ENCODE measurements at places on chromosomes 4 and X.

GRCh38 chr4:34091451-34091850 lies 2152.9 kb downstream of the ARAP2 start:
- DNase-seq, result no peak

GRCh38 chrX:154914052-154914451 lies 27.9 kb downstream of the F8A1 start:
- DNase-seq, result no peak

DNA sequence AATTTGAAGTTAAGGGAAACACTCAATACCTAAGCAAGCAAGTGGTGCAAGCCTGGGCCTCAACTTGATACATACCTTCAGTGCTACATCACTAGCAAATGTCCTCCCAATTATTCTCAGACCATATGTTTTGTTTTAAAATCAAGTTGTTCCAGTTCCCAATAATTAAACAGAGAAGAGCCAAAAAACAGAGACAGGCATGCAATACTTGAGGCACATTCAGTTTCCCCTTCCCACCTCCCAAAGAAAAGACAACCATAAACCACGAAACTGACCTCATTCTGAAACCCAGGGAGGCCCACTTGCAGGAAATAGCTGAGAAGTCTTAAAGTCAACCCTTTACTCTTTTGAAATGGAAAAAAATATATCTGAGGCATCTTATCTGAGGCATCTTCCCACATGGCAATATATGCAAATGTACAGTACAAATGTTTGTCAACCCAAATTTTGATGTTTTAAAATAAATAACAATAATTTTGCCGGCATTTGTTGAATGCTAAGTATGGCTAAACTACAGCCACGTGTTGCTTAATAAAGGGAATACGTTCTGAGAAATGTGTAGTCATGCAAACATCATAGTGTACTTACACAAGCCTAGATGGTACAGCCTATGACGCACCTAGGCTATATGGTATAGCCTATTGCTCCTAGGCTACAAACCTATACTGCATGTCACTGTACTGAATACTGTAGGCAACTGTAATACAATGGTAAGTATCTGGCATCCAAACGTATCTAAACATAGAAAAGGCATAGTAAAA lies 147.5 kb downstream of the TSPAN5 start:
- no peak for DNase-seq

GRCh38 chrX:143873343-143873742 lies 10.5 kb upstream of the UBE2NL start:
- DNase-seq, result no peak

- DNase-seq, result no peak
Measured at GRCh38 chr4:172481802-172482508, 668.8 kb downstream of the GALNTL6 start.

GRCh38 chrX:109345856-109346255 lies 136.0 kb downstream of the GUCY2F start:
- DNase-seq, result no peak

- no peak for DNase-seq
Measured at GRCh38 chr4:120671538-120671937, 251.0 kb downstream of the PRDM5 start.

GRCh38 chrX:72029483-72030411 lies 102.0 kb downstream of the RTL5 start:
- no peak for DNase-seq

- no peak for DNase-seq
Measured at GRCh38 chrX:24235084-24235710, 78.7 kb downstream of the SUPT20HL2 start.

DNA sequence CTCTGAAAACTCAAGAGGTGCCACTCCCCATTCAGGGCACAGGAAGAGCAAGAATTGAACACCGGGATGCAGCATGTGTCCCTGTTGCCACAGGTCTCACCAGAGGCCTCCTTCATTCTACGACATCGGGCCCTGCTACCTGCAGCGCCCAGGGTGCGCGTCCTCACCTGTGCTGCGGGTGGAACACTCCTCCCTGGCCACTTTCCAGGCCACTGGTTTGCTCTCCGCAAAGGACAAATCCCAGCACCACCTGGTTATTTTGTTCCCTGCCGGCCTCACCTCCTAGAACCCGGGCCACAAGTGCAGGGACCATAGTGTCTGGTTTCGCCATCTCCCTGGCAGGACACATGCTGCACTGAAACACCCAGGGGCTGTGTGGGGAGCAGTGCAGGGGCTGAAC lies 14.3 kb upstream of the FAM3A start:
- DNase-seq, result no peak

GRCh38 chrX:154401045-154401799 lies 3.0 kb downstream of the RPL10 start:
- DNase-seq, result no peak

- DNase-seq, result no peak
Measured at GRCh38 chr4:66252291-66252690, 582.0 kb upstream of the EPHA5 start.

DNA sequence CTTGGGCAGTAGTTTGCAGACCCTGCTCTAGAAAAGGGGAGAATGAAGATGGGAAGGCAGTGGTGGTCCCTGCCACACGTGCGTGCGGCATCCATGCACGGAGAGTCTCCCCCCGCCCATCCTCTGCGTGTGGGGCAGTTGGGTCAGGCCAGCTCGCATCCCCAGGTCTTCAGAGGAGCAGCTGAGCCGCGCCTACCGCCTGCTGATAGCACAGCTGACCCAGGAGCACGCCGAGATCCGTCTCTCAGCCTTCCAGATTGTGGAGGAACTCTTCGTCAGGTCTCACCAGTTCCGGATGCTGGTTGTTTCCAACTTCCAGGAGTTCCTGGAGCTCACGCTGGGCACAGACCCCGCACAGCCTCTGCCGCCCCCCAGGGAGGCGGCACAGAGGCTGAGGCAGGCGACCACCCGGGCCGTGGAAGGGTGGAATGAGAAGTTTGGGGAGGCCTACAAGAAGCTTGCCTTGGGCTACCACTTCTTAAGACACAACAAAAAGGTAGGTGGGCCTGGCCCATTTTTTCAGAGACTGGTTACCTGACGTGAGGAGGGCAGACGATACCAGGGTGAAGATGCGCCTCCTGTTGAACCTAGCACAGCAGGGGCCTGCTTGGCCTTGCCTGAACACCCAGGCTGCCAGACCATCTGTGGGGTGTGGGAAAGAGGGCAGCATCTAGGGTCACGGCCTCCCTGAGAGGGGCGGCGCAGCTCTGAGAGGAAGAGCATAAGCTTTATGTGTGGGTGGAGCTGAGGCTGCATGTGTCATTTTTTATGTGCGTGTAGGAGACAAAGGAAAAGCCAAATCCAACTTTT lies 2.6 kb downstream of the UVSSA start:
- DNase-seq, result no peak

Measured in stimulated activated CD8-positive, alpha-beta memory T cell treated with anti-CD3 and anti-CD28 coated beads, Interleukin-4, amount 100 ng/mL, for 4 hours (primary cell).